ENCODE measurements at places on chromosomes 7 and 10.

DNA sequence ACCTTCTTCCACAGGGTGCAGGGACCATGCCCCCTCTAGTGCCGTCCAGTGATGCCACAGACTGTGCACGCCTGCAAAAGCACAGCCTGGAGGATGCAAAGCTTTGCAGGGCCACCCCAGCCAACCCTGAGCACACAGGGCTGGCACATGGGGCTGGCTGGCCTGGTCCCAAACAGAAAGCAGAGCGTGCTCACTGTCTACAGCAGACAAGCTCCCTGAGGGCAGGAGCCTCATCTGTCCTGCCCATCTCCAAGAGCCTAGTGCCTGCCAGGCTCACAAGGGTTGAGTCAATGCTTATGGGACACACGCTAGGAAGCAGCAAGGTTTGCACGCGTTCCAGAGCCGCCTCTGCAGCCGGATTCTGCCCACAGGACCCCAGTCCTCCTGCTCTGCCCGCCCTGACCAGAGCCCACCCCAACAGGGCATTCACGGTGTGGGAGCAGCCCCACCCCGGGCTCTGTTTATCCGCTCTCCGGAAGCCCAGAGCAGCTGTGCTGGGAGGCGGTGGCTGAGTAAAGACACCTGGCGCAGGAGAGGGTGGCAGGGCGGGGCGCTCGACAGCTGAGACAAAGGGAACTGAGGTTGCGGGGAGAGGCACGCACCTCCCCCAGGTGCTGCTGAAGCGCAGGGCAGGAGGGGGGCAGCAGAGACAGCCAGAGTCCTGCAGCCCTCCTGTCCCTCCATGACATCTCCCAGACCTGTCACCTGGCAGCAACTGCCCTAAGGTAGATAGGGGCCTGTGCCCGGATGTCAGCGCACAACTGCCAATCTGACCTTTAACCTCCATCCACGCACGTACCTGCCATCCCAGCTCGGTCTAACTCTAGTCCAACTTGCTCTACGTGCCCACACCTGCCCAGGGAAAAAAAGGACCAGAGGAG is 4.3 kb downstream of the KCNH2 start:
- no peak for DNase-seq

DNA sequence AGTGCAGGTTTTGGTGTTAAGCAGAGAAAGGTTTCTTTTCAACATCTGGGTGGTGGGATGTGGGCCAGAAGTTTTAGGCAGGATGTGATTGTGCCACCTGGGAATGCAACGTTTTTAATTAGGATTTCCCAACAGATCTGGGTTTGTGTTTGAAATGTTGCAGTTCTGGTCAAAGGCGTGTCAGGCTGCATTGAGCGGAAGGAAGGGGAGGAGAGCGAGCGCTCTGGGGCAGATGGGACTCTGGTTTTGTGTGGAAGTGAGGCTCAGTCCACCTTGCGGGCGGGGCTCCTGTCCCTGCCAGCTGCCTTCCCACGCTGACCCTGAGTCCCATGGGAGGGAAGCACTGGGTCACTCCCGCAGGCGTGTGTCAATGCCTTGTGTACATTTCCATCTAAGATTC is 767.7 kb downstream of the KCNMA1 start:
- DNase-seq, result no peak

GRCh38 chr7:147513451-147513850 is 1077.1 kb upstream of the C7orf33 start:
- no peak for DNase-seq

- no peak for DNase-seq
Measured at GRCh38 chr10:34102237-34102673, 712.8 kb downstream of the PARD3 start.

- DNase-seq, result no peak
Measured at GRCh38 chr10:87804939-87805569, 13.0 kb downstream of the ATAD1 start.

DNA sequence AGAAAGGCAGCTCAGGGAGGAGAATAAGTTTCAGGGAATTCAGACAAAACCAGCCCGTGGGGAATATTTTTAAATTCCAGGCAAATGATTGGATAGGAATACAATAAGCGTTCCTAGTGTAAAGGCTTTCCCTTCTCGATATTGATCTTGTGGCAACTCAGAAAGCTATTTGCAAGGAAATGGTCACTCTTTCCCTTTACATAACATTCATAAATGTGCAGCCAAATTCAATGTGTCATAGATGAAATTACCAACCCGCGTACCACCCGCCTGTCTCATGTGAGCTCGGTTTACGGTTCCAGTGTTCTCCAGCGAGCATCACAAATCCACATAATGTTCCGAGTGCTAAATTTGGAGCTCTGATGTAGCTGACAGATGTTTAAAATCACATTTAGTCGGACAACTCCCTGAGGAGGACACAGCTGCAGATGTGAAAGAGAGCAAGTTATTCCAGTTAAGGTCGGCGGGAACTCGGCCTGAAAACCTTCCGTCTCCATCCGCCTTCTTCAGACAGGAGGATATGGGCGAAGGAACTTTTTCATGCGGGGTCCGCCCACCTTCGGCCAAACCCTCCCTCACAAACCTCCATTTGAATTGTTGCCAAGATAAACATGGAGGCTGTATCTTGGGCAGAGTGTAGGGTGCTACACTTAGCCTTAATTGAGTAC is 327.0 kb downstream of the RNLS start:
- DNase-seq, result no peak

GRCh38 chr7:114678116-114678515 is 243.8 kb upstream of the MDFIC start:
- DNase-seq, result no peak

DNA sequence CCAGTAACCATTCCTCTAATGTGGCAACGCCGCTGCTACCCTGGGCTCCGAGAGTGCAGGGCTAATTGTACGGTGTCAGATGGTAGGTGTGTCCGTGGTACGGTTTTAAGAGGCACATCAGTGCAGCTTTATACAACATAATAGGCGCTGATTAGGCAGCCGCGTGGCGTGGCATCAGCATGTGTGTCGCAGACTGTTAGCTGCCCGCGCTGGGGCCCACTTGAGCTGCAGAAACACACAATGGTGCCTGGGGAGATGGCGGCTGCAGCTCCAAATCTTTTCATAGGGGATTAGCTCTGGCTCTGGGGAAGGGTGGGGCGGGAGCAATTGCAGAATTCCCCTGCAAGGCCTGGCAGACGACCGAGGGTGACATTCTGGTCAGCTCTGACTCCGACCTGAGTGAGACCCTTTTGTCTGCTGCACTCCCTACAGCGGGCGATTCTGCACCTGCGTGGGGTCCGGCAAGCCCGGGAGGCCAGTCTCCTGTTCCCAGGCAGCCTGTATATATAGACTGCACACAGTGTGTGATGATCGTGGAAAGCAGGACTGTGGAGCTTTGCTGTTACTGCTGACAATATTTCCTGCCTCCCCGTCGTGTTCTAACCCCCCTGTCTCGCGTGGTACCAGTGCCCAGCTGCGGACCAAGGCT is 722.7 kb upstream of the CELF2 start:
- no peak for DNase-seq

GRCh38 chr7:114343949-114344708 is 70.5 kb upstream of the FOXP2 start:
- DNase-seq, result no peak

DNA sequence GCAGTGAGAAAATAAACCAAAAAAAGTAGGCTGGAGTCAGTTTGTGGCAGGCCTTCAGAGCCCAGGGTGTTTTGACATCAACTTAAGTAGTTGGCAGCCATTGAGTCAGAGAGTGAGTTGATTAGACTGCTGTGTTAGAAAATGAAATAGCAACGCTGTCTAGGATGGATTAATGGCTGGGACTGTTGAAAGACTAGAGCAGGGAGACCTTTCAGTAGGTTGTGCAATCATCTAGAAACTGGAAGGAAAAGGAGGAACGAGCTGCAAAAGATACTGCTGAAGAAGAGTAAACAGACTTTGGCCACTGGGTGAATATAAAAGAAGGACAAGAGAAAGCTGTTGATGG is 28.6 kb upstream of the TRIL start:
- peak; percentile 94 for DNase-seq
